Fibroblast of mammary gland (primary cell): ENCODE measurements at places on chromosomes 13 and 19.

GRCh38 chr13:98697791-98698190 lies 54.7 kb downstream of the SLC15A1 start:
- no peak for DNase-seq

GRCh38 chr13:40440990-40441820 lies 225.2 kb downstream of the FOXO1 start:
- DNase-seq = peak; percentile 69

DNA sequence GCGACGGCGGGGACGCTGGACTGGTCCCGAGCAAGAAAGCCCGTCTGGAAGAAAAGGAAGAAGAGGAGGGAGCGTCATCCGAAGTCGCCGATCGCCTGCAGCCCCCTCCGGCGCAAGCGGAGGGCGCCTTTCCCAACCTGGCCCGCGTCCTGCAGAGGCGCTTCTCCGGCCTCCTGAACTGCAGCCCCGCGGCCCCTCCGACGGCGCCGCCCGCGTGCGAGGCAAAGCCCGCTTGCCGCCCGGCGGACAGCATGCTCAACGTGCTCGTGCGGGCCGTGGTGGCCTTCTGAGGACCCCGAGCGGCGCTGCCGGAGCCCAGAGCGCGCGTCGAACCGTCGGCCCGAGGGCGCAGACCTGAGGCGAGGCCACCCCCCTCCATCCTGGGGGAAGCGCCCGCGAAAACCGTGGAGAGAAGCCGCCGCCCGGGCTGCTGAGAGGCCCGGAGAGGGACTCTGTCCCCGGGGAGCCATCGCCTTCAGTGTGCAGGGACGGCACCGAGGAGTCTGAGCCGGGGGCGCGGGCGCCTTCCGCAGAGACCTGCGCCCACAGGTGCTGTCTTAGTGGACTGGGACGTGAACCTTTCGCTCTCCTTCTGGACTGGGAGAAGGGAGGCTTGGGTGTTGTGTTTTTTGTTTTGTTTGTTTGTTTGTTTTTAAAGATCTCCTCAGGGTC lies 3.5 kb downstream of the IER2 start:
- no peak for DNase-seq

GRCh38 chr13:100382785-100383184 lies 205.8 kb downstream of the GGACT start:
- DNase-seq = peak; percentile 72

DNA sequence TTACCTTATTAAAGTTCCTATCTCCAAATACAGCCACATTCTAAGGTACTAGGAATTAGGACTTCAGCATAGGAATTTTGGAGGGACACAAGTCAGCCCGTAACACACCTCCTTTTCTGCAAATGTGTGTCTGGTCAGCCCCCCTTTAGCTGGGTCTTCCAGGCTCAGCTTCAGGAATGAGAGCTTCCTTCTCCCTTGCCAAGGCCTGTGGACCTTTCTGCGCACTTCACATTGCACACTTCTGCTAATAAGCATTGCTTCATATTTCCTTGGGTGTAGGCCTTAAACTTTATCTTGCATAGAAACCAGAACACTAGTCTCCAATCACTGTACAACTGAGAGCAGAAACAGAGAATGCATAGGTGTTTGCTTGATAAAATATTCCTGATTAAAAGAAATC lies 4.5 kb upstream of the STK24 start:
- DNase-seq = no peak

- DNase-seq = no peak
These were observed 35.6 kb downstream of the EPS15L1 start for GRCh38 chr19:16435999-16436650.

- peak; percentile 37 for DNase-seq
These were observed 630 bp downstream of the RNF126 start for GRCh38 chr19:662207-662961.

- no peak for DNase-seq
These were observed 766 bp downstream of the CEBPG start for GRCh38 chr19:33374236-33374714.

- peak; percentile 82 for DNase-seq
These were observed 57.8 kb downstream of the IER2 start for GRCh38 chr19:13207846-13208671.

DNA sequence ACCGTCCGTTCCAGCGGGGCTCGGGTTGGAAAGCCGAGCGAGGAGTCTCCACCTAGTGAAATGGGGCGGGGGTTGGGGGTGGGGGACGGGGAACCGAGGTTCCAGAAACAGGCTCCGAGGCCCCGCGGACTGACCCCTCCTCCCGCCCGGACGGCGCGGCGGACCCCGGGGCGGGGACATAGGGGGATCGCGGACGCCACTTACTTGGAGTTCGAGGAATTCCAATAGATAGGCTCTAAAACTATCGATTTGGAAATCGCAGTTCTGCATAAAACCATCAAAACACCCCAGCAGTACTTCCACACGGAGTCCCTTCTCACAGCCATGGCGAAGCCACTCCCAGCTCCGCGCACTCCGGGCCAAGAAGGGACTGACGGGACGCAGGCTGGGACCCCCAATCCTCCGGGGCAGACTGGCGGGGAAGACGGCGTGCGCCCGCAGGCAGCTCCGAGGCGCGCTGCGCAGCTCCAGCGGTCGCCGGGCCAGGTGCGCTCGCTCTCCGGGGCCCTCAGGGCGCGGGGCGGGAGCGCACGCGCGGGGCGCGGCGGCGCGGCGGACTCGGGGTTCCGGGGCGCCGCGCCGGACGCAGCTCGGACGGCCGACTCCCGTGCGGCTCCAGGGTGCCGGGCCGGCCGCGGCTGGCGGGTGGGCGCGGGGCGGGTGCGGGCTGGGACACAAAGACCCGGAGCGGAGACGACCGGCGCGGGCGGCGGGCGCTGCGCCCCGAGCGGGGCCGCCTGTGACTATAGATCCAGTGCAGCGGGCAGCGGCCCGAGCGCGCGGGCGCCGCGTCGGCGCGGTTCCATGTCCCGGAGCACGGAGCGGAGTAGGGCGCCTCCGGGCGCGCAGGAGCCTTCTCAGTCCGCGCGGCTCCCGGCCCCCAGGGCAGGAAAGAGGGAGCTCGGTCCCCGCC lies 567 bp downstream of the EFNB2 start:
- DNase-seq = peak; percentile 27

GRCh38 chr19:56263319-56263718 lies 9.2 kb upstream of the EDDM13 start:
- DNase-seq = no peak

DNA sequence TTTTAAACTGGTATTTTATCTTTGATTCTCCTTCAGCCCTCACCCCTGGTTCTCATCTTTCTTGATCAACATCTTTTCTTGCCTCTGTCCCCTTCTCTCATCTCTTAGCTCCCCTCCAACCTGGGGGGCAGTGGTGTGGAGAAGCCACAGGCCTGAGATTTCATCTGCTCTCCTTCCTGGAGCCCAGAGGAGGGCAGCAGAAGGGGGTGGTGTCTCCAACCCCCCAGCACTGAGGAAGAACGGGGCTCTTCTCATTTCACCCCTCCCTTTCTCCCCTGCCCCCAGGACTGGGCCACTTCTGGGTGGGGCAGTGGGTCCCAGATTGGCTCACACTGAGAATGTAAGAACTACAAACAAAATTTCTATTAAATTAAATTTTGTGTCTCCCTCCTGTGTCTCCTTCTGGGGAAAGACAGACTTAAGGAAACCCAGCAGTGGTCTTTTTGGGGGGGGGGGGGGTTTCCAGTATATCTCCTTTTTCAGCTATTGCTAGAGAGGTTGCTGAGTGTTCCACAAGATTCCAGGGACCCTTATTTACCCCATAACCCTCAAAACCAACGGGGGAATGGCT lies 1.5 kb upstream of the RAD23A start:
- no peak for DNase-seq

DNA sequence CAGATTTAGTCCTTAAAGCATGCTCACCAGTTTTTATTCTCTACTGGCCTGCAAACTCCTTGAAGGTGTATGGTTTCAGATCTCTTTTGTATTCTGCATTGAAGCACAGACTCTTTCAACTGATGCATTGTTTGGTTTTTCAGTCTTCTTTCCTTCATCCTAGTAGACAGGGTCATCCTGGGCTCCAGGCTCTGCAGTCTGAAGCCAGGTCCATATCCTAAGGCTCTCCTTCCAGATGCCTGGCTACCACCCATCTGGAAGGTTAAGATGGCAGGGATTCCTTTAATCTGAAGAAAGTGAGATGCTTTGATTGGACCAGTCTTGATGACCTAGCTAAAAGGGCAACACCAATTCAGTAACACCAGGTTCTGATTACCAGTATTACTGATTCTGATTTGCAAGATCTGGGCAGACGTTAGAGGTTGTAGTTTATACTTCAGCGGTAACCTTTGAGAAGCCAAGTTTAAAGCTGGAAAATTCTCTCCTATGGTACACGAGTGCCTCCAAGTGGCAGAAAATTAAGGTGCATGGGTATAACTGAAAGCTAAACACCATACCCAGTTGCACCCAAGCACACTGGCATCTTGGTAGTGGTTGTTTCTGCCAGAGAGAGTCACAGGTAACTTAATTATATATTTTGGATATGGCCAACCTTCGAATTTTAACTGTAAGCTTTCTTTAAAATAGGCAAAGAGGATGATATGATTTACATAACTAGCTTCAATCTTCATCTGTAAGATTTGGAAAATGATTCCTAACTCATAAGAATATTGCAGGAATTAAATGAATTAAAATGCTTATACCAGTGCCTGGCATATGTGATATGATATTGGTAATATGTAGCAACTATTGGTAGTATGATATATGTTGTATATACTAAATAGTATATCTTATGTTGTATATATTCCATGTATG lies 1651.9 kb upstream of the MIR17HG start:
- DNase-seq = peak; percentile 34

DNA sequence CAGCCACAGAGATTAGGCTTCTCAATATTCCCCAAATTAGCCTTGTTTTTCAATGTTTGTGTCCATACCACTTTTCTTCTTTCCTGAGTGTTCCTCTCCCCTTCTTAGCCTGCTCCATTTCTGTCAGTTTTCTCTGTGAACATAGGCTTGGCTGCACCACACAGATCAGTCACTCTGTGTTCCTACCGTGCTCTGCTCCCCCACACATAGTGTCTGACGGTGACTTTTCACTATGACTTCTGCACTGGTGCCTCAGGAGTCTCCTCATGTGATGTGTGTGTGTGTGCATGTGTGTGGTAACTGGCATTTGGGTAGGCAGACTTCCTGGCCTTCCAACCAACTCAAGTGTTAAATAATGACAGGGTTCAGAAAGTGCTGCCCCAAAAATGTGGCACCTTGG lies 47.9 kb upstream of the MYCBP2 start:
- DNase-seq = no peak

- no peak for DNase-seq
These were observed 189.9 kb downstream of the DACH1 start for GRCh38 chr13:71677124-71677523.

GRCh38 chr19:16595097-16595496 lies 22.9 kb upstream of the SLC35E1 start:
- no peak for DNase-seq

DNA sequence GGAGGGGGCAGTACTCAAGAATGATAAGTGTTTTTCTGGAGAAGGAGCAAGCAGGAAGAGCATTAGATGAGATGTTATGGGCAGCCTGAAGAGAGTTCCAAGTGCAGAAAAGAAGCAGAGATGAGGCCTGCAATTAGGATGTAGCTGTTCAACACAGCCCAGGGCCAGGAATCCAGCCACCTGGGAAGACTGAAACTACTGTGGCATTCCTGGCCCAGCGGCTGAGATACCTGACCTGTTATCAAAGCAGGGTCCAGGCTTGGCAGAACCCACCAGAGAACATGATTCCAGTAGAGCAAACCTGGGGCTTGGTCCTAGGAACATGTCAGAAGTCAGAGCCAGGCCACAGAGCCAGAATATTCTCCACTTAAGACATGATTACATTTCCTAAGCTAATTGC lies 73.3 kb upstream of the LRCH1 start:
- no peak for DNase-seq

GRCh38 chr13:97139691-97140090 lies 82.4 kb upstream of the MBNL2 start:
- no peak for DNase-seq

GRCh38 chr13:70814684-70815083 lies 706.4 kb upstream of the KLHL1 start:
- DNase-seq = no peak

- no peak for DNase-seq
These were observed 27.4 kb upstream of the ZNF536 start for GRCh38 chr19:30344446-30345425.

DNA sequence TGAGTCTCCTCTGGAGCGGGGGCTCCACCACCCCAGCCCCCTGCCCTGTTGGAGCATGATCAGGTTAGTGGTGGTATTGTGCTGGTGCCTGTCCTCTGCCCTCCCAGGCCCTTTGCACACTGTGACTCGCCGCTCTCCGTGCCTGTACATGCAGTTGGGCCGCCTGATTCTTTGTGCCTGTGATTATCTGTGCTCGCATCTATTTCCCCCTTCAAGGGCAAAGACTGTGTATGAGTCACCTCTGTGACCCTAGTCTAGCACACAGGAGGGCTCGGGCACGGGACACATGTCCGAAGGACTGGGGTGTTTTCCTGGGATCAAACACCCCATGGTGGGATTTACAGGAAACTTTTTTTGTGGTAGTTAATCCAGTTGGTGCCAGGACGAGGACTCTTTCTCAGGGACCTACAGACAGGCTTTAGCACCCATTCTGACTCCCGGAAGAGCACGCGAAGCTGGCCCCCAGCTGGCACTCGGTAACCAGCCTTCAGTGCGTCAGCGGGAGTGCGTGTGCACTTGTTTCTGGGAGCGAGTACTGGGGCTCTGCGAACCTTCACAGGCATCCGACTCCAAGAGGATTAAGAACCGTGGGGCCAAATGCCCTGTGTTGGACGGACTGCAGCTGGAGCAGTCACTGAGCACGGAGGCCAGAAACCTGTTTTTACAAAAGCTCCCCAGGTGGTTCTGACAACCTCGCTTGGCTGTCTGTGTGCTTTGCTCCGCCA lies 6.7 kb downstream of the PPP1R37 start:
- no peak for DNase-seq

- DNase-seq = no peak
These were observed 111.5 kb downstream of the PTPRS start for GRCh38 chr19:5228932-5229777.

- DNase-seq = peak; percentile 80
These were observed 121.9 kb upstream of the GJB6 start for GRCh38 chr13:20353973-20354372.

GRCh38 chr19:35882114-35882832 lies 13.9 kb downstream of the APLP1 start:
- DNase-seq = peak; percentile 84

GRCh38 chr13:30081331-30081730 lies 226.0 kb downstream of the KATNAL1 start:
- DNase-seq = no peak

DNA sequence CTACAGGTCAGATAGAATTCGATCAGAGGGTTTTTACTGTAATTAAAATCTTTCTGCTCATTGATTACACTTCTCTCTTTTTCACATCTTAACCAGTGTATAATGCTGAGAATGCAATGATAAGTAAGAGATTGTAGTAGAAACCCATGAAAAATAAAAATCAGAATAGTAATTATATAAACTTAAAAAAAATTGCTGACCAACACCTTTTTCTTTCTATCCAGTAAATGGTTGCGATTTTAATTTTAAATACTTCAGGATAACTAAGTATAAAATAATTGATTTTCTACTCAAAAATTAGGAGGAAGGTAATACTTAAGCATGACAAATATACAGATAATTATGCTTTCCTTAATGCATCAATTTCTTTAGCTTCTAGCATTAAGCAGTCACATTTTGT lies 910.6 kb upstream of the GPC6 start:
- DNase-seq = no peak

- DNase-seq = no peak
These were observed 58.0 kb downstream of the TBC1D4 start for GRCh38 chr13:75423946-75424345.

GRCh38 chr19:33437393-33437820 lies 63.9 kb downstream of the CEBPG start:
- no peak for DNase-seq
